Activated CD4-positive, alpha-beta T cell treated with anti-CD3 and anti-CD28 coated beads, Interleukin-2, amount 10 ng/mL, durations not matched to agents 24 days and 14 days (primary cell): ENCODE measurements at places on chromosomes 7 and 10. TPM values are rescaled to one million over a fixed set of nuclear protein-coding genes. Genes with fewer than 3 reads are reported as not detected.

DNA sequence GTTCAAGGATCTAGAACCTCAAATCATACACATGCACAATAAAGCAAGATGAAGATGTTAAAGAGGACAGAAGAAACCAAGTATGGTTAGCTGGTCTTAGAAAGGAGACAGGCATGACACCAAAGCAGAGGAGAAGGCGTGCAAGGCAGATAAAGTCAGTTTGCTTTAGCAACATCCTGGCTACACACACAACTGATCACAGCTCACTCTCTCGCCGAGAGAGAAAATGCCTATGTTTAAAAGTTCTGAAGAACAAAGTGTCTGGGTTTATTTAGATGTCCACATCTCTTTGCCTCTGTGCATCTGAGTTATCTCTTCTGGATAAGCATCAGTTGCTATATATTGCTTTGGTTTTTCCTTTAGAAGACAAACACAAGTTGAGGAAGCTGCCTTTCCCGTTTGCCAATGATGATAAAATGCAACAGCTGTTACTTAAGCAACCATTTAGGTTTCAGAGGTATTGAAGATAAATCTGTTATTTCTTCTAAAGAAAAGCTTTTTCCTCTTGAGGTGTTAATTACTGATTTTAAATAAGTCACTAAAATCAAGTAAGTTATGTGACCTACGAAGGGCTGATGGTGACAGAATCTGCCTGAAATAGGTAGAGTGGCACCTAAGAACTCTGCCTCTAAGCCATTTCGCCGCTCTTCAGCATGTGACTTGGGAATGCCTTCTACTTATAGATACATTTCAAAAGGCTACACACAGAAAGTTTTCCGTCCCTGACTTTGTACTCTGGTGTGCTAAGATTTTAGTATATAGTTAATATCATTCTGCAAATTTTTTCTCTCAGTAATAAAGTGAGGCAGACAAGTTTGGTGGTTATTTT, 146.2 kb upstream of the ASAH2 start:
- no peak for DNase-seq

DNA sequence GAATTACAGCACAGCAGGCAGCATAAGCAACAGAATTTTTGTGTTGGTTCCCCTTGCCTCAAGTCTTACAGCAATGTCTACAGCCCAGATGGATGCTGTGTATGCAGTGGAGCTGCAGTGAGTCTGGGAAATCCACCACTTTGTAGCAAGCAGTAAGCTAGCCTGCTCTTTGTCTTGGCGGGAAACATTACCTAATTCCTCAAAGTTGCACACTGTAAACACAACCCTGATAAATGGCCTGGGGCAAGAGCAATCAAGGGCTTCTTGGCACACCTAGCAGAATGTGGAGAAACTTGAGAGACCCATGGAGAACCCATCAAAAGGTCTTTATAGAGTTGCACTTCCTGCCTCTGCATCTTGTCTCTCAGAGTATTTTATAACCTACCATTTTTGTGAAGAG, 102.0 kb upstream of the FOXP2 start:
- DNase-seq: no peak

GRCh38 chr10:12825260-12825849, 176.2 kb downstream of the CCDC3 start:
- DNase-seq: no peak

GRCh38 chr7:84612981-84613681, 418.5 kb upstream of the SEMA3A start:
- no peak for DNase-seq

Gene LRMDA
- not detected in 2 replicates for total RNA-seq

- peak; percentile 43 for DNase-seq
Measured at GRCh38 chr7:149477494-149478443, 16.9 kb upstream of the ZNF777 start.
